ENCODE measurements at places on chromosomes 16 and 17.

- DNase-seq = no peak
These were observed 526.8 kb upstream of the GOT2 start for GRCh38 chr16:59260892-59261291.

- DNase-seq = no peak
These were observed 136.3 kb downstream of the BANP start for GRCh38 chr16:88087517-88087877.

GRCh38 chr17:62655656-62656055, 28.2 kb downstream of the MRC2 start:
- no peak for DNase-seq

- DNase-seq = no peak
These were observed 27.7 kb downstream of the BEAN1 start for GRCh38 chr16:66454751-66455150.

- no peak for DNase-seq
These were observed at the start of gene CD300LB for GRCh38 chr17:74531231-74531761. Gene CD300LB (minus strand): TSS chr17:74531475. CDS start chr17:74531350, 125 bp downstream.

GRCh38 chr16:66474750-66475199, 47.7 kb downstream of the BEAN1 start:
- DNase-seq = peak; percentile 91

- DNase-seq = peak; percentile 11
These were observed 244.1 kb upstream of the MON1B start for GRCh38 chr16:76946879-76947278.

DNA sequence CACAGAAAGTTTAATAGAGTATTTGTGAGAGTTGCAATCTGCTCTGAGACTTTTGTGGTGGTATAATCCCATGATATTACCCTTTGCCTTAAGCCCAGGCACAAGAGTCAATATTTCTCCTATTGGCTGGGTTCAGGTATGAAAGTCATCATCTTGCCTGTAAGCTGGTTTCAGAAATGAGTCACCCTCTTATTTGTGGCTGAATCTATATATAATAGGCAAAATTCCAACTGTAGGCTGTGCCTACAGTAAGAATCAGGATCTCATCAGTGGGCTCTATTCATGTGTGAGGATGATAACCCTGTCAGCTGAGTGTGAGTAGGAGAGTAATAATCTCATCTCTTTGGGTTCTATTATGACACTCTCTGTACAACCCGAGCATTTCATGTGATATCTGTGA, 2103.1 kb downstream of the TP53TG3F start:
- DNase-seq = no peak

GRCh38 chr17:10052106-10052813, 146.1 kb downstream of the GAS7 start:
- DNase-seq = no peak

- no peak for DNase-seq
These were observed 15.7 kb upstream of the MAP3K14 start for GRCh38 chr17:45332505-45332904.

- DNase-seq = no peak
These were observed 178.9 kb downstream of the C16orf95 start for GRCh38 chr16:87138316-87138715.

GRCh38 chr17:50464736-50465135, 3.9 kb downstream of the CHAD start:
- DNase-seq = no peak

- no peak for DNase-seq
These were observed 74.7 kb downstream of the WIPI1 start for GRCh38 chr17:68382582-68383085.

GRCh38 chr16:86306011-86306644, 204.2 kb upstream of the FOXF1 start:
- DNase-seq = no peak

DNA sequence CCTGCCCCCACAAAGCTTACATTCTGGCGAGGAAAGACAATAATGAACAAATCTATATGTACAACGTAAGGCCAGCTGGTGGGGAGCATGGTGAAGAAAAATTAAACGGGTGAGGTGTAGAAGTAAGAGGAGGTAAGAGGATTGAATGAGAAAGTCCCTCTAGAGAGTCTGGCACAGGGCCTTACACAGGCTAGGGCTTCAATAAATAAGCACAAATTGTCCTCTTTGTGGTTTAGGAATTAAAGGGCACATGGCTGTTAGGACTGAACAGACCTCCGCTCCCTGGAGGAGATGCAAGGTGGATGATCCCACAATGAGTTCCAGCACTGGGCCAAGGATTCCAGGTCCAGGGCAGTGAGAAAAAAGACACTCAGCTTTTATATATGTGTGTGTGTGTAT, 43.1 kb upstream of the HAPSTR1 start:
- DNase-seq = no peak

- no peak for DNase-seq
These were observed 22.3 kb downstream of the FOXN1 start for GRCh38 chr17:28528327-28529012.

DNA sequence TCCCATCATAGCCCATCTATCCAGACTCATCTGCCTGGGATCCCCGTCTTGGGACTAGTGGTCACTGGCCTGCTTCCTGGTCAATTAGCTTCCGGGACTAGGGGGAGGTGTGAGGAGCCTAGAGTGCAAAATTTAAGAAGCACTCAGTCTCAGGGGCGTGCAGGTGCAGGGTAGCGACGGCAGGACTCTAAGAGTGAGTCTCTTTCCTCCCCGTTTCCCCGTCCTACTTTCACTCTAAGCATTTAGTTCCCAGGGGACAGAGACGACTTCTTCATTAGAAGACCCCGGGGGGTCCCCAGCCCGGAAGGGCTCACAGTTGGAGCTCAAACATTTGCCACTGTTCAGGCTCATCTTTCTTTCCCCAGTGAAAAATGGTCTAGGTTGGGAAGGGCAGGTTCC, 677 bp upstream of the ZNHIT3 start:
- no peak for DNase-seq

DNA sequence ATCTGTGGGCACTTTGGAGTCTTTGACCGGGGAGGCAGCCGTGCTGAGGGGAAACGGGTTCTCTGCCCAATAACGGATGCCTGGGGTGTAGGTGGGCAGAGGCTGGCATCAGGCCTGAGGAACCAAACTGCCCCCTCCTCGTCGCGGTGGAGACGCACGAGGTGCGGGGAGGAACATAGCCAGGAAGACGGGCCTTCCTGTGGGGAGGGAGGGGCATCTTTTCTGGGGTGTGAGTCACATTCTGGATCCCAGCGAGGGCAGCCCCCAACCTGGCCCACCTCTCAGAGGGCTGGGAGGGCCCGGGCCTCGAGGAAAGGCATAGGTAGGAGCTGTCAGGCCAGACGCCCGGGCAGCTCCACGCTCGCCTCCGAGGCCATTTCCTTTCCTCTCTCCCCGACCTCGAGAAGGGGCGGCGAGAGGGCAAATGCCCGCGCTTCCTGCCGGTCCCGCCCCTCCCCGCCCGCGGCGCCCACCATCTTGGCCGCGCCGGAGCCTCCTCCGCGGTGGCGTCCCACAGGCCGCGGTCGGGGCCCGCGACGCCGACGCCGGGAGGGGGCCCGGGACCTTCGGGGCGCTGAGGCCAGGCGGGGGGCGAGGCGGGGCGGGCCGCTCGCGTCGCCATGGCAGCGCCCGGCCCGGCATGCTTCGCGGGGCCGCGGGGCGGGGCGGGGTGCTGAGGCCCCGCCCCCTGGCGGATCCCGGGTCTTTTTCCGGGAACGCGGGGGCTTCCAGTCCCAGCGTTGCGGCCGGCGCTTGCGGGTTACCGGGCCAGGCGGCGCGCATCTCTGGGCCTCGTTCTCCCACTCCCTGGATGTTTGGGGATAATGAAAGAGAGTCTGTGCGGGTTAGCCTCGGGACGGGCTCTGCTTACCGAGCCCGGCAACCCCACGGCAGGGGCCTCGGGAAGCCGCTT, 13.2 kb downstream of the RAI1 start:
- peak; percentile 28 for DNase-seq

DNA sequence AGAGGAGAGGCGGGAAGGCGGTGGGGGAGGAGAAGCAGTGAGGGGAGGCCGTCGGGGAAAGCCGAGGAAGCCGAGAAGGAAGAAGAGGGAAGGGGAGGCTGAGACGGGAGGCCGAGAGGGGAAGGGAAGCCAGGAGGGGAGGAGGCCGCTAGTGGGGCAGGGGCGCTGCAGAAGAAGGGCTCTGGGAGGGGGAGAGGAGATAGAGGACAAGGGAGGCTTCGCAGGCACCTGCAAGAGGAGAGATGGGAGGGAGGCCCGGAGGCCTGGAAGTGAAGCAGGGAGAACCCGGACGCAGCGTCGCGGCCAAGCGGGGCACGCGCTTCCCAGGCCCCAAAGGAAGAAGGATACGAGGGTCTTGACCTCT, 2.3 kb downstream of the C17orf58 start:
- DNase-seq = peak; percentile 26

DNA sequence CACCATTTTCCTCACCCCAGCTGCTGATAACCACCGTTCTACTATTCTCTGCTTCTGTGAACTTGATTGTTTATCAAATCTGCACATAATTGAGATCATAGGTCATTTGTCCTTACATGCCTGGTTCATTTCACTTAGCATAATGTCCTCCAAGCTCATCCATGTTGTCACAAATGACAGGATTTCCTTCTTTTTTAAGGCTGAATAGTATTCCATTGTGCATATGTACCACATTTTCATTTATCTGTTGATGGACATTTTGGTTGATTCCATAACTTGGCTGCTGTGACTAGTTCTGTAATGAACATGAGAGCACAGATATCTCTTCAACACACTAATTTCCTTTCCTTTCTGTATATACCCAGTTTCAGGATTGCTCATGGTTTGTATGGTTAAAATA, 225.3 kb upstream of the TBX2 start:
- DNase-seq = no peak

DNA sequence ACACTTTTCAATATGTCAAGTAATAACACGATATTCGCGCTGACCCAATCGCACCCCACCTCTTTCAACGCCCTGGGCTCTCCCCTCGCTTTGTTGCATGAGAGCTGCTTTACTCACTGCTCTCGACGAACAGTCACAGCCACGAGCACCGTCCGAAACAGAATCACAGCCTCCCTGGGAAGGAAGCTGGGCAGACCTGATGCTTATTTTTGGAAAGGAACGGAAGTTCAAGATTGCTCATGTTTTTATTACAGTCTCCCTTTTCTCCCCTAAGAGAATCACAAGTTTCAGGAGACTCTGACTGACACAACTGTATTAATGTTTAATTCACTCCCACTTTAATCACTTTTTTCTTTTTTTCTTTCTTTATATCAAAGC, 67.8 kb downstream of the ANKRD11 start:
- no peak for DNase-seq

- peak; percentile 44 for DNase-seq
These were observed 21.2 kb upstream of the MON1B start for GRCh38 chr16:77169650-77170236.

- no peak for DNase-seq
These were observed 143.6 kb upstream of the NOL11 start for GRCh38 chr17:67573987-67574657.

DNA sequence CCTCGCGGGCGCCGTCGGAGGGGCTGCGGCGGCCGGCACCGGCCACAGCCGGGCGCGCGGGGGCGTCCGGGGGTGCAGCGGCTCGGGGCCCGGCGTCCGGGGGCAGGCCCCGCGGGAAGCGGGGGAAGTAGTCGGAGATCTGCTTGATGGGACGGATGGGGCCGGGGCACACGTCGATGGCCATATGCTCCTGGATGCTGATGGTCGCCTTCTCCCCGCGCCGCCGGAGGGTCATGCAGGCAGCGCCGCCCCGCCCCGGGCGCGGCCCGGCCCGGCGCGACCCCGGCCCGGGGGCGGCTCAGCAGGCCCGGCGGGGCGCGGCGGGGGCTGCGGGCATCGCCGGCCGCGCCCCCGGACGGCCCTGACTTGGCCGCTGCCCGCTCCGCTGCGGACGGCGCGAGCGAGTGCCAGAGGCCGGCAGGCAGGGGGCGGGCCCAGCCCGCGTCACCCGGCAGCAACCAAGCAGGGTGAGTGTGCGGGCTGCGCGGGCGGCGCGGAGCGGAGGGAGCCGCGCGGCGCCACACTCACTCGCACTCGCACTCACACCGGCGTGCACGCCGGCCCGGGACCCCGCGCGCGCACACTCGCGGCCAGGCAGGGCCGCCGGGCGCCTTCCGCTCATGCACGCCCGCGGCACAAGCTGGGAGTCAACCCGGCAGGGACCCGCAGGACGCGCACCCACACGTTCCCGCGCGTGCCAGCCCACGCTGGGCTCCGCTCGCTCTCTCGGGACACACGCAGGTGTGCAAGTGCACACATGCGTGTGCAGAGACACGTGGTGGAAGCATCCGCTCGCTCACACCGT, at the start of gene DOC2B:
DOC2B (minus strand) TSS at position 406 of the 805 bp plus-strand sequence; CDS start at position 235, 171 bp downstream.
- no peak for DNase-seq

DNA sequence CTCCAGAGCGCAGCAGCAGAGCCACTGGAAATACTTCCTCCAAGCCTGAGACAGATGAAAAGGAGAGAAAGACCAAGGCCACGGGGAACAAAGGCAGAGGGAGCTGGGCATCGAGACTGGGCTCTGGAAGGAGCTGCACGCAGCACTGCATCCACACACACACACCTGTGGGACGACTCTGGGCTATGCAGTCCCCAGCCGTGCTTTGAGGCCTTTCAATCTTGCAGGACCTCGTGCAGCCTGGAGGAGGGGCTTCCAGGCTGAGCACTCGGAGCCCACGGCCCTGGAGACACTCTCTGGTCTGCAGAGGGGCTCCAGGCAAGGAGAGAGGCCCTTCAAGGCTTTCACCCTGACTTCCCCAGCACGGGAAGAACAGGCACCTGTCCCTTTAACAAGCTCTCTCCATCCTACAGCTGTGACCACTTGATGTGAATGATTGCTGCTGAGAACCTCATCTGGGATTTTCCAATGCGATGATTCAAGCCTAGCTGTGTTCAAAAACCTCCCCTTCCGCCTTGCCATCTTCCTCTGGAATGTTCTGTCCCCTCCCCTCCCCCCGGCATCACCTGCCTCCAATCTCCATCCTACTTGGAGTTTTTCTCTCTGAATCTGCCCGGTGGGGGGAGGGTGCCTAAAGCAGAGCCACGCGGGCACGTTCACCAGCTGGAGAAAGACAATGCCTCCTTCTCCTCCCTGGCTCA, 37.5 kb downstream of the RBFOX3 start:
- no peak for DNase-seq

- no peak for DNase-seq
These were observed 31.7 kb upstream of the KCNJ2 start for GRCh38 chr17:70137451-70138230.

GRCh38 chr17:42985225-42985624, 4.9 kb downstream of the RUNDC1 start:
- no peak for DNase-seq

GRCh38 chr16:14523632-14524031, 106.4 kb downstream of the PARN start:
- DNase-seq = no peak

GRCh38 chr17:4569591-4569990, 9.2 kb upstream of the GGT6 start:
- DNase-seq = no peak

DNA sequence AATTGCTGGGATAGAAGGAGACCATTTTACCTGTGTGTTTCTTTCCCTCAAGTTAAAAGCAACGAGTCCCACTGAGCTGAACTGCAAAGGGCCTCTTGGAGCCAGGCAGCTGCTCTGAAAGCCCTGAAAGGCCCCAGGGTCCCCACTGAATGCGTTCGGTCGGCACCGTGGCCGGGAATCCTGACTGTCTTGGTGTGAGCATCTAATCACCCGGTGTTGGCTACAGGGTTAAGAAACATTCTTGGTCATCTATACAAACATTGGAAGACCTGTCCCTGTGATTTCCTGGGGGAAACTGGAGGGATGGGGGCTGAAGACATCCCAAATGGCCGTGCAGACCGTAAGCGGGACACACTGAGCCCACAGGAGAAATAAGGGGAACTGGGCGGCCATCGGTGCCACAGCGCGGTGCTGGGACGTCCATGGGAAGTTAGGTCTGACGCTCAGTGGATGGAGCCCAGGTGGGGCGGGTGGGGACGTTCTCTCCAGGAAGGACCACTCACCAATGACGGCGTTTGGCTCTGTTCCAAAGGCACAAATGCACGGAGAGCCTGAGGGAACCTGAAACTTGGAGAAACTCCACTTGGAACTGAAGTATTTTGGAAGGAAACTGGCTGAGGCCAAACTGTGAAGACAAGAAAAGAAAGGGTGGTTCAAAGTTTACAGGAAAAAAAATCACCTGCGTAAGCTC, 32.1 kb downstream of the WDR45B start:
- DNase-seq = no peak
